Lung (tissue), 17 donors: ENCODE measurements at places on chromosomes 1 and 21. TPM values are rescaled to one million over a fixed set of nuclear protein-coding genes. Genes with fewer than 3 reads are reported as not detected.

DNA sequence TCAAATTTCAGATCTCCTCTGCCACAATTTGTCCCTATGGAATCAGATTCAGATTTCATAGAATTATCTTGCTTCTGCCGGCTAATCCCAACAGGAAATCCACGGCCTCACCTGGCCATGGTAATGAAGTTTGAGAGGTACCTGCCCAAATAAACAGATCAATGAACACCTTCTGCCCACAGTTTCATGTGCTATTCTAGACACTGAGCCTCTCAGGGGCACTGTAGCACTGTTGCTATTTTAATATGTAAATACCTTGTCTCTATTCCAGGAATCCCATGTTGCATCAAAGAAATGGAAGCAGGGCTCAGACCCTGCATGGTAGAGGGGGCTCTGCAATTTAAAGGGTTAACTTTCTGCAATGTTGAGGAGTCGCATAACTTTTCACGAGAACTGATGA is 593.1 kb downstream of the PTBP2 start:
- no peak for DNase-seq

GRCh38 chr1:37922767-37923550 is 23.9 kb downstream of the INPP5B start:
- no peak for DNase-seq

DNA sequence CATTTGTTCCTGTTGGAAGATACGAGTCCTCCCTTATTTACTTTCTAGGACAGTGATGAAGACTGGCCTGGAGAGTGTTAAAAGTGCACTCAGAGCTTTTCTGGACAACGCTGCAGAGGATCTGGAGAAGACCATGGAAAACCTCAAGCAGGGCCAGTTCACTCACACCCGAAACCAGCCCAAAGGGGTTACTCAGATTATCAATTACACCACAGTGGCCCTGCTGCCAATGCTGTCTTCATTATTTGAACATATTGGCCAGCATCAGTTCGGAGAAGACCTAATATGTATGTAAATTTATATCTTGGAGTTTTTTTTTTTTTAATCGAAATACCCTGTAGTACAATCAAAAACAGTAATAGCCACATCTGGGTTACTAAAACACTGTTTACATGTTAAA is 190.5 kb downstream of the ZP4 start:
- DNase-seq, result no peak

DNA sequence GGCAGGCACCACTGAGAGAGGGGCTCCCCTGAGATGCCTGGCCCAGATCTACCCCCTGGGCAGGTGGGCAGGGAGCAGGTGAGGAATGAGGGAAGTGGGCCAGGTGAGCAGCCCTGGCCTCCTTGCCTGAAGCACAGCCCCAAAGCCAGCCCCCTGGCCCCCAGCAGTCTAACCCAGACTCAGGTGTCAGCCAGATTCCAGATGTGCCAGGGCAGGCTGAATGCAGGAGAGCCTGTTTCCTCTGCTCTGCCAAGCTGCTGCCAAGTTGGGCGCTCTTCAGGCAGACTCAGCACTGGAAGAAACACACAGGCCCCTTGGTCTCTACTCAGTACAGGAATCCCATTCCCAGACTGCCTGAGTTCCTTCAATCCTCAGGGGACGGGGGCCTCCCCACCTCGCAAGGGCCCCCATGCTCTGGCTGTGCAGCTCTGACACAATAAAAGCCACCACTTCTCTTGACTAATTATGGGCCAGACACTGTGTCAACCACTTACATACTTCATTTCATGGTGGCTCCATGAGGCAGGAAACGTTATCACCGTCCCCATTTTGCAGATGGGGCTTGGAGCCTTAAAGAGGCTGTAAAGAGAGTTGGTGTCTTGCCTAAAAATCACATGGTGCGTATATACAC is 20.4 kb downstream of the ARHGEF19 start:
- DNase-seq, result no peak

GRCh38 chr1:31943546-31944184 is 5.5 kb upstream of the PTP4A2 start:
- no peak for DNase-seq

DNA sequence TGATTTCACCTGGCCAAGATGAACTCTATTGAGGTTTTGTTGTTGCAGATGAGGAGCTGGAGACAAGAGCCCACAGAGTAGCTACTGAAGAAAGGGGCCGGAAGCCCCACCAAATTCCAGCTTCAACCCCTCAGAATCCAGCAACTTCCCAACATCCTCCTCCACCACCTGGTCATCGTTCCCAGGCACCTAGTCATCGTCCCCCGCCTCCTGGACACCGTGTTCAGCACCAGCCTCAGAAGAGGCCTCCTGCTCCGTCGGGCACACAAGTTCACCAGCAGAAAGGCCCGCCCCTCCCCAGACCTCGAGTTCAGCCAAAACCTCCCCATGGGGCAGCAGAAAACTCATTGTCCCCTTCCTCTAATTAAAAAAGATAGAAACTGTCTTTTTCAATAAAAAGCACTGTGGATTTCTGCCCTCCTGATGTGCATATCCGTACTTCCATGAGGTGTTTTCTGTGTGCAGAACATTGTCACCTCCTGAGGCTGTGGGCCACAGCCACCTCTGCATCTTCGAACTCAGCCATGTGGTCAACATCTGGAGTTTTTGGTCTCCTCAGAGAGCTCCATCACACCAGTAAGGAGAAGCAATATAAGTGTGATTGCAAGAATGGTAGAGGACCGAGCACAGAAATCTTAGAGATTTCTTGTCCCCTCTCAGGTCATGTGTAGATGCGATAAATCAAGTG is 14.3 kb downstream of the CD2 start:
- no peak for DNase-seq

The SH2D1B gene
- total RNA-seq, result 0.61 TPM

- no peak for DNase-seq
These were observed 3.5 kb downstream of the ERVH48-1 start for GRCh38 chr21:42921927-42922326.

The ADORA3 gene
- total RNA-seq, result 5.6 TPM

The PTAFR gene
- 9.3 TPM for total RNA-seq

The DENND1B gene
- 41.0 TPM for total RNA-seq

DNA sequence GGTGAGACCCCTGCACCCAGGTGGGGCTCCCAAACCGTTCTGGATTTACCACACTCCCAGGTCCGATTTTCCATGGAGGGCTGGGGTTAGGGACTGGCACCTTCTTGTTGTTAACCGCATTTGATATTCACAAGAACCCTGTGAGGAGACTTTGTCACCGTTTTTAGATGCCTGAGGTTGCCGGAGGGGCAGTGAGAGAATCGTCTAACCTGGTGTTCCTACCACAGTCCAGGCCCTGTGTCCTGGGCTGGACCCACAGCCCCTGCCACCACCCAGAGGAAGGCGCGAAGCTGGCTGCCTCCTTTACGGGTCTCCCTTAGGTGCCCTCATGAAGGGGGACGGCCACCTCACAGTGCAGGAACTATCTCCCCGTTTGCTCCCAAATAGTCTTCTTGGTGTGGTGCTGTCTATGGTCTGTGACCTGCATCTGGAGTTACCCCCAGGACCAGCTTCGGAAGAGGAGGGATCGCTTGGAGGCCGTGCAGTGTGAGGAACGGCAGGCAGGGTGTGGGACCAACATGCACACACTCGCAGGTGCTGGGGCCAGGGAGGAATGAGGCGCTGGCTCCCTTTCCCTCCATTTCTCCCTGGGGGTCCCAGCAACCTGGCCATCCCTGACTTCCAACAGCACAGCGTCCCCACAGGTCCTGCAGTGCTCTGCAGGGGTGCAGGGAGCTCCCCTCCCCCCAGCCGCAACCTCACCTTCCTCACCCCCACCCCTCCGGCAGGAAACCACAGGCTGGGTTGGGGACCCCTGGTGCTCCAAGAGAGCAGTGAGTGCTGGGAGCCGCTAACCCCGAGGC is 7.0 kb downstream of the SIM2 start:
- DNase-seq, result peak; percentile 14

The SYTL1 gene
- 58.0 TPM for total RNA-seq

The C8A gene
- total RNA-seq, result not detected

DNA sequence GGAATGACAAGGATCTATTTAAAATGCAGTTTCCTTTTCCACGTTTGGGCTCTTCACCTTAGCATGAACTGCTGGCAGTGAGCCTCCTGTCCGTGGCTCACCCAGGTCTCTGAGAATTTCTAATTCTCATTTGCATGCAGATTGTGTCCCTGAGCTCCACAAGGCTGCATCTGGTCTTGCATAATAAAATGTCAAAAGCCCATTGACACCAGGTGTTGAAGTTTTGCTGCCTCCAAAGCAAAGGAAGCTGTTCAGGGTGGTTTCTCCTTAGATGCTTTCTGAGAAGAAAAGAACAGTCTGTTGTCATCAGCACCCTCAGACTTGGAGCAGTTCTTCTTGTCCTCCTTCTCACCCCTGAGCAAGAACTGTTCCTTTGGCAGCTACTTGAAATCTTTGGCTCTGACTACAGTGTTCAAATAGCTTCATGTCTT is 433.1 kb upstream of the KAZN start:
- peak; percentile 67 for DNase-seq

The OLFM3 gene
- total RNA-seq, result not detected

DNA sequence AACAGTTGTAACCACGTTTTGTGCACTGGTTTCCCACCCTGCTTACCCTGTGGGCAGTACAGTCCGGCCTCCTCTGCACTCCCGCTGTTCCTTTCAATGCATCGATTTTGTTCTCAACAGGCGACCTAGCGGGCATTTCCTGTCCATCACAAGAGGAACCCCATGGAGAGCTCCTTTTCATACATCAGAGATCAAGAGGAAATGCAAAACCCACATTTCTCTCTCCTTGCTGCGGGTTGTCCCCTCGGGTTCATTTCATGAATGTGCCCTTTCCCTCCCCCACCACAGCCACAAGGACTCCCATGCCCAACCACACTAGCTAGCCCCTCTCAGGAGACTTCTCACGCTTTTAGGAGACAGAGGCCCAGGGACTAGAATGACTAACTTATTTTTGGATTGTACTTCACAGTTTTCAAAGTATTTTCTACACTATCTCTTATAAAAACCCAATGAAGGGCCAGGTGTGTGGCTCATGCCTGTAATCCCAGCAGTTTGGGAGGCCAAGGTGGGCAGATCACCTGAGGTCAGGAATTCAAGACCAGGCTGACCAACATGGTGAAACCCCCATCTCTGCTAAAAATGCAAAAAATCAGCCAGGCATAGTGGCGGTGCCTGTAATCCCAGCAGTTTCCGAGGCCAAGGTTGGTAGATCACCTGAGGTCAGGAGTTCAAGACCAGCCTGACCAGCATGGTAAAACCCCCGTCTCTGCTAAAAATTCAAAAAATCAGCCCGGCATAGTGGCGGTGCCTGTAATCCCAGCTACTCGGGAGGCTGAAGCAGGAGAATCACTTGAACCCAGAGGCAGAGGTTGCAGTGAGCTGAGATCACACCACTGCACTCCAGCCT is 18.4 kb downstream of the ATP1A4 start:
- no peak for DNase-seq

DNA sequence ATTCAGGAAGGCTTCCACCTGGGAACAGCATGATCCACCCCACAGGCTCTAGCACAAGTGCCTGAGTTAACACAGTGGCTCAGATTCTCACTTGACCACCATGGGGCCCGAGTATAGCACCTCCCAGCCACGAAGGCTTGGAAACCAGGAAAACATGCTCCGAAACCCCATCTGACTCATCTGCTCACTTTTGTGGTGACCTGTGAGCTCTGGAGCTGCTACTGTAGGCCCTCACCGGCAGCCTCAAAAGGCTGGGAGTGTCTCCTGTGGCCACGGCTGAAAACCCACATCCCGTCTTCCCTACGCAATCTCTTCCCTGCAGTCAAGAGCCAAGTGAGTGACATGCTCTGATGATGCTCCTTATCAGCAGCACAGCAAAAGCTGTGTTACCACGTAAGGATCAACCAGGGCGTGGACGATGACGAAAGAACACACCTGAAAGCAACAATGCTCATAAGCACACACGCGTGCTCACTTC is 81.4 kb downstream of the TGFBR3 start:
- no peak for DNase-seq

- DNase-seq, result no peak
These were observed 30.0 kb downstream of the EPHA10 start for GRCh38 chr1:37734629-37735591.

DNA sequence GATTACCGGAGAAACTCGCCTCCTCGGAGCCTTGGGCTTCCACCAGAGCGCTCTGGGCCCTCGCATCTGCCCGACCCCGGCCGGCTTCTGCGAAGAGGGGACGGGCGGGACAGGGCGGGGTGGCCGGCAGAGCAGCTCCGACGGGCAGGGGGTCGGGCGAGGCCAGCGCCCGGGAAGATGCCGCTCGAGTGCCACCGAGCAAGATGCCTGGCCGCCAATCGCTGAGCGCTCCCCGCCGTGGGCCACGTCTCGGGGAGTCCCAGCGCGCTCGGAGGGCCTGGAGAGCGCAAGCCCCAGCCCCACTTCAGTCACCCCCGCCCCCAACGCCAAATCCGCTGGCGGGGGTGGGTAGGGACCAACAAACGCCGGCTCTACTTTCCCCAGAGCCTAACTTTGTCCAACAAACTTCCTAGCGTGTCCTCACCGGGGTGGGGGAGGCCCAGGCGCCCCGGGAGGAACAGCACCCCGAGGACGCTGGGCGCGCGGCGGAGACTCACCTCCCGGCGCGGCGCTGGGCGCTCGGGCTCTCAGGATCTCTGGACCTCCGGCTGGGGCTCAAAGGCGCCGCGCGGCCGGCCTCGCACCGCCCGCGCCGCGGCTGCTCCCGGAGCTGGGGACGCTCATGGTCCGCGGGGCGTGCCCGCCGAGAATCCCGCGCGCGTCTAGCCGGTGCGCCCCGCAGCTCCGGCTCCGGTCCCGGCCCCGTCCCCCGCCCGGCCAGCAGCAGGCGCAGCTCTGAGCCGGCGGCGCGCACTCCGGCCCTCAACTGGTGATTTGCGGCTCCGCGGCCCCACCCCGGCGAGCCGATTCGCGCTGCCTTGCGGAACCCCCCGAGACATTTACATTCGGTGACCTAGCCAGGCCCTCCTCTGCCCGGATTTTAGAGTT is at the start of gene BCAR3:
Gene BCAR3, minus strand, starts transcription at position 737 of the 888 bp plus-strand sequence. CDS start 6,907 bp downstream, outside the sequence.
- peak; percentile 76 for DNase-seq

The TFF1 gene
- not detected for total RNA-seq

DNA sequence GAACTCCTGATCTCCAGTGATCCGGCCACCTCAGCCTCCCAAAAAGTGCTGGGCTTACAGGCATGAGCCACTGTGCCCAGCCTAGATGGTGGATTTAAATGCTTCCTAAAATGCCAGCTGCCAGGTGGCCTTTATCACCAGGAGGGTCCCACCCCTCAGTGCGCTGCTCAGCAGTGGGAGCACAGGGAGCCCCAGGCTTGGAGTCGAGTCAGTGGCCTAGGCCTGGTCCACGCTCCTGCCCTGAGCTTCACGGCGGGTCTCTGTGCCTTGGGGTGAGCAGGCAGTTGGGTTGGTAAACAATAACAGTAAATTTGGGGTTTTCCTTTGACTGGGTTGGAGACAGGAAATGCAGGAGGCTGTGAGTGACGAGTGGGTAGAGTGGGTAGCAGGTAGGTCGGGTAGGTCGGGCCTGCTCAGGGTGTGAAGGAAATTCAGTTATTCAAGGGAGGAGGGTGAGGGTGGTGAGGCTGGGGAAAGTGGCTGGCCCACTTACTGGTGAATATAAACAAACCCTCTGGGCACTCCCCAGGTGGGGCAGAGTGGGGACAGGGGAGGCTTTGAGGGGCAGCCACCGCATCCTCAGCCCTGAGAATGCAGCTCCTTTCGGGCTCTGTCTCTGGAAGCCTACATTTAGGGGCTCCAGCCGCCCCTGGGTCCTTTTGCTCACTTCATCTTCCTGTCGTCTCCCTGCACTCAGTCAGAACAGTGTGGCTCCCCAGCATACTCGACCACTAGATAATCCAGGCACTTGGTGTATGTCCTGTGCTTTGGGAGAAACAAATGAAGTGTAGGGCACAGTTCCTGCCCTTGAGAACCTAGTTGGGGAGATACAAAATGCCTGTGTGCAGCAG is 33.5 kb upstream of the IL19 start:
- no peak for DNase-seq

The HSF2BP gene
- total RNA-seq, result 0.60 TPM

The ERICH3 gene
- total RNA-seq, result 17.3 TPM
